ENCODE measurements at places on chromosomes 4 and X.

- DNase-seq = no peak
These were observed 893 bp upstream of the METAP1 start for GRCh38 chr4:98994474-98995182.

DNA sequence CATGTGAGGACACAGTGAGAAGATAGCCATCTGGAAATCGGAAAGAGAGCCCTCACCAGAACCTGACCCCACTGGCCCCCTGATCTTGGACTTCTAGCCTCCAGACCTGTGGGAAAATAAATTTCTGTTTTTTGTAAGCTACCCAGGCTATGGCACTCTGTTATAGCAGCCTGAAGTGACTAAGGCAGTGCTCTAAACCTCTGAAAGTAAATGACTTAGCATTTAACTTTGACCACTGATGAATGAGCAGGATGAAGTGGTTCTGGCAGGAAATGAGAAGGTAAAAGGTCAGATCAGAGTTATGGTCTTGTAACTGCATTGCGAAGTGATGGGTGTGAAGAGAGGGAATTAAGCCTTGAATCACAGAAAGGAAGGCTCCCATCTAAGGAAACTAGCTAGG lies 17.0 kb downstream of the GPAT3 start:
- DNase-seq = no peak

DNA sequence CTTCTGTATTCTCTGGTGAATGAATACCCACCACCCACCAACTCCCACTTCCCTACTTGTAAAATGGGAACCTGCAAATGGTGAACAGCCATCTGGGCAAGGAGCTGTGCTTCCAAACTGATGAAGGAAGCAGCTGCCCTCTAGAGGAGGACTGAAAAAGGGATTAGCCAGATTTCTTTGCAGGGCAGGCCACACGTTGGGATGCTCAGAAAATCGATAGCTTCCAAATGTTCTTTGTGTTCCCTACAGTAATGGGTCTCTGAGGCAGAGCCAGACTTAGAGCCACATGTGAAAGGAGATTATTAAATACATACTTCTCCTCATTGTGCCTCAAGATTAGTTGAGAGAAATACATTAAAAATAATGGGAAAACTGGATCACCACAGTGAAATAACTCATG lies 39.3 kb upstream of the LPAR4 start:
- no peak for DNase-seq

DNA sequence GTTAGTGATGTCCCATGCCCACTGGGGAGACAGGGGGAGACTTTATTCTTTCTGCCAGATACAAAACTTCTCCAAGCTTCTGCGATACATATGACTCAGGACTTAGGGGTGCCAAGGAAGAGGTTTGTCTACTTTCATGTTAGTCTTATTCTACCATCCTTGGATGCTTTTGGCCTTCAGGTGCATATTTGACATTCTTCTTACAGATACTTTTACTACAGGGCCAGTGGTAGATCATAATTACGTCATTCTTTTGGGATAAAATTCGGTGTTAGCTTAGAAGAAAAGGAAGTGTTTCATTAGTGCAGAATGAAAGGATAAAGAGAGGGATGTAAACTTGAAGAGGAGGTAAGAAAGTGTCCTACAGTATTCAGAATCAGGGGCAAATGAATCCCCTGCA lies 245.2 kb downstream of the THOC2 start:
- no peak for DNase-seq

- DNase-seq = no peak
These were observed 51.2 kb downstream of the LGI2 start for GRCh38 chr4:24979554-24979953.

GRCh38 chr4:69120870-69121269 lies 24.6 kb downstream of the UGT2B7 start:
- DNase-seq = no peak

- no peak for DNase-seq
These were observed 68.7 kb downstream of the VSIG4 start for GRCh38 chrX:65971151-65971550.

- no peak for DNase-seq
These were observed 3.7 kb downstream of the STATH start for GRCh38 chr4:69999420-69999819.

- no peak for DNase-seq
These were observed 70.8 kb upstream of the BOD1L1 start for GRCh38 chr4:13698296-13698695.

- DNase-seq = no peak
These were observed 2.1 kb upstream of the CYSLTR1 start for GRCh38 chrX:78329486-78329885.

DNA sequence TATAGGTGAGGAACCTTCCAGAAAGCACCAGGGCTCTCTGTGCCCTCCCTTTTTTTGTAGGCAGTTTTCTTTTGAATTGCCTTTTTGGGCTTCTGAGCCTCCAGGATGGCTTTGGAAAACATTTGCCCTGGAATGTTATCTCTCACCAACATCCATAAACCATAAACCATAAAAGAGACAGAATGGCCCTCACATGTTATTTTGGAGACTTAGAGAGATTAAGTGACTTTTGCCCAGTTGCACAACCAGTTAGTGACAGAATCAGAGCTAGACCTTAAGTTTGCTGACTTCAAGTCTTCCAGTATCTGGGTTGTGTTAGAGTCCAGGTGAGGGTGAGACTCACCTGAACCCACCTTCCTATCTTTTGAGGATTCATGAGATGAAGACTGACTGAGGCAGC lies 153.0 kb upstream of the STX18 start:
- no peak for DNase-seq

DNA sequence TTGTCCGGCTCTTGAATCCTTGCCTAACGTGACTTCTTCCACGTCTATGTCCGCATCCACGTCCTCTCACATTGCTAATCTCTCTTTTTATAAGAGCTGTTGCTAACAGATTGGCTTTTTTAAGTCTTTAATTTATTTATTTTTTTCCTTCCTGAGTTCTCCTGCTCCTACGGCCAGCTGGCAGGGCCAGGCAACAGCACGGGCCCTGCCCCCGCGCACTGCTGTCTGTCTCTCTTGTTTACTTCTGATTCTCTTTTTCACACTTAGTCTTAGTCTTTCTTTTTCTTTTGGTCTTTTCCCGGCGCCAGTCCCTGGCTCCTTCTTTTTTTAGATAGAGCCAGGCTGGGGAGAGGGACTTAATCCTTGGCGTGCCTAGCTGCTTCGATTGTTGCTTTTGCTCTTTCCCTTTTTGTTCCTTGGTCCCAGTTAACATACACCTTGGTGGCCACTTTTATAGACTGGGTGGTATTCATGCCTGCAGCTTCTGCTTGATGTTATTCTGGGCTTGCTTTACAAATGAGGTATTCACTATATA lies 53.2 kb upstream of the RBMX start:
- DNase-seq = no peak

GRCh38 chr4:181020456-181020855 lies 1222.7 kb upstream of the TENM3 start:
- DNase-seq = no peak

GRCh38 chr4:1297456-1298325 lies 8.0 kb downstream of the MAEA start:
- DNase-seq = no peak

DNA sequence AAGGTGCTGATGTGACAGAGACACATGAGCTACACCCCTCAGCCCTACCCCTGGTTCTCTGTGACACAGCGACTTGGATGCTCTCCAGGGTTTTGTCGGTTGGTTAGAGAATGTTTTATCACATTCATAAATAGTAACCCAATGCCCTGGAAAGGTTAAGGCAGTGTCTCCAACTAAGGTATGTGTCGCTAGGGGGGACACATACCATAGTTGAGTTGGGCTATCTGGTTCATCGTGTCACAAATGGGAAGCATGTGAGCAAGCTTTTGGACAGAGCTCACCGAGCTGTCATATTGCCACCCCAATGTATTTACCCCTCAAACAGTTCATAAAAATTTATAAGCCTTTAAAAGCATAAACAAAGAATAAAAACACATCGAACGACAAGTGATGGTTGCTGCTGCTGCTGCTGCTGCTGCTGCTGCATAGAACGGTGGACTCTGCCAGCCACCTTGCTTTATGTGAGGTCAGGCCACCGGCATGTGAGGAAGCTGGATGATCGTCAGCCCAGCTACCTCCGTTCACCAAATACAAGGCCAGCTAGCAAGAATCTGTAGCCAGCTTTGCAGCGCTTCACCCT lies 55.9 kb downstream of the STOX2 start:
- no peak for DNase-seq

DNA sequence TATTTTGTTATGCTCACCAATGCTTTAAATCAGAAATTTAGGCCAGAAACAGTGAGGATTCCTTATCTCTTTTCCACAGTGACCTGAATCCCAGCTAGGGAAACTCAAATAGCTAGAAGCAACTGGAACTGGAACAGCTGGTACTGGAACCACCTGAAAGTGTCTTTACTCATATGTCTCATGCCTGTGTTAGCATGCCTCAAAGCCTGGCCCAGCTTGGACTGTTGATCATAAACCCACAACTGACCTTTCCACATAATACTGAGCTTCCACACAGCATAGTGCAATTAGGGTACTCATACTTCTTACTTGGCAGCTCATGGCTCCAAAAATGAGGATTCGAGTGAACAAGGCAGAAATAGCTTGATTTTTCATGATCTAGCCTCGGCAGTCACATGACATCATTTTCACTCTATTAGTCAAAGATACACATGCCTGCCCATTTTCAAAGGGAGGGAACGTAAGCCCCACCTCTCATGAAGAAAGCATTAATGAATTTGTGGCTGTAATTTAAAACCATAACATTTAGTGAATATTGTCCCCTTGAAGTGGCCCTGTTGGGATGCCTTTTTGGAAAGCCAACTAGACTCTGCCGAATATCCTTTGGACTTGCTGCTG lies 80.8 kb upstream of the ACSL1 start:
- DNase-seq = no peak

DNA sequence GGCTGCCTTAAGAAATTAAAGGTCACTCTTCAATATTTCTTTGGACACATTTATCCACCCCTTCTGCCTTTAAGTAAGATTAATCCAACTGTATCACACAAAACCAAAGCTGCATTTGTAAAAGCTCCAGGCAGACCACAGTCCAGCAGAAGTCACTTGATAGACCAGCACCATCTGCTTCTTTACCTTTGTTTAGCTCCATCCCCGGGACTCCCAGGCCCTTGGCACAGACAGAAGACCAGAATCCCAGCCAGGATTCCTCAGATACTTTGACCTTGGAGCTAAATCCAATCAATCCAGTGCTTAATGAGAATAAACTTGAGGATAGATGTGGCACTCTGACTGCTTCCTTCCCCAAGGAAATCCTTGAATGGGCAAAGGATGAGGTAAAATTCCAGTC lies 333.1 kb upstream of the RASGEF1B start:
- DNase-seq = no peak

DNA sequence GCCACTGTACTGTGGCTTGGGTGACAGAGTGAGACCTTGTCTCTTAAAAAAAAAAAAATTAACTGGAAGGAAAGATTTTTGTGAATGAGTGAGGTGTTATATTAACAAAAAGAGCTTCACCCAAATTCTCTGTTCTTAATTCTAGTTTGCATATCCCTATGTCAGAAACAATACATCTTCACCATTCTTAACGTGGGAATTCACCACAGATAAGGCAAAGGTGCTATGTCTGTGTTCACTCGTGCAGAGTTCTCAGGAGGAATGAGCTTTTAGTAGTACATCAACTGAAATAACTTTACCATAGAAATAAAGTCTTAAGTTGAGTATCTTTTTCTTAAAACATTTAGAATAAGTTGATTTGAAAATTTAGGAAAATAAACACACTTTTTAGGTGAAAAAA lies 135.1 kb downstream of the RAPGEF2 start:
- DNase-seq = no peak

GRCh38 chr4:1323635-1324442 lies 23.2 kb upstream of the UVSSA start:
- DNase-seq = no peak

DNA sequence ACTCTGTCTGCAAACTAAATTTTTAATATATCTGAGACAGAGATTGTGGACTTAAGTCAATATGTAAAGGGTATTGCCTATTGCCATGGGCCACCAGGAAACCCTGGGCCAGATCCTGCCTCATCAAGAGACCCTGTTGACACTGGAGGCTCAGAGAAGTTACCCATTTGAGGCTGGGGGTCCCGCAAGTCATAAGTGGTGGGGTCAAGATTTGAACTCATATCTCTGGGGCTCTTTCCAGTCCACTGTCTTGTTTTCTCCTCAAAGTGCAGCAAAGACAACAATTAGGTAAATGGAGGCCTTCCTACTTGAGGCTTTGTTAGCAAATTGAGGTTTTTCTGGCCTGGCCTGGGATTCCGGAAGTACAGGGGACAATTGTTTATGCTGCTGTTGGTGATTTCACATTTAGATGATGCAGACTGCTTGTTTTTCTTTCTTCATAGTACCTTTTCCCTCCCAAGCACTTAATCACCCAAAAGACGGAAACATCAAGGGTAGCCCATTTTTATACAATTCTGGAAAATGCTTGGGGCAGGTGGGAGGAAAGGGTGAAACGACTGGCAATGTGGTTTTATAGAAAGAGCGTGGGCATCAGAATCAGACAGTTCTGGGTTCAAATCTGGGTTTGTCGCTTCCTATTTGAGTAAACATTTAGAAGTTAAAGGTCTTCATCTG lies 160.0 kb downstream of the SMIM20 start:
- no peak for DNase-seq

GRCh38 chr4:42672359-42673081 lies 15.6 kb upstream of the ATP8A1 start:
- DNase-seq = no peak

GRCh38 chrX:71859637-71860036 lies 51.0 kb upstream of the NHSL2 start:
- peak; percentile 10 for DNase-seq

GRCh38 chr4:10521424-10521823 lies 64.2 kb upstream of the ZNF518B start:
- no peak for DNase-seq

- DNase-seq = no peak
These were observed 17.9 kb downstream of the METAP1 start for GRCh38 chr4:99013402-99013843.

DNA sequence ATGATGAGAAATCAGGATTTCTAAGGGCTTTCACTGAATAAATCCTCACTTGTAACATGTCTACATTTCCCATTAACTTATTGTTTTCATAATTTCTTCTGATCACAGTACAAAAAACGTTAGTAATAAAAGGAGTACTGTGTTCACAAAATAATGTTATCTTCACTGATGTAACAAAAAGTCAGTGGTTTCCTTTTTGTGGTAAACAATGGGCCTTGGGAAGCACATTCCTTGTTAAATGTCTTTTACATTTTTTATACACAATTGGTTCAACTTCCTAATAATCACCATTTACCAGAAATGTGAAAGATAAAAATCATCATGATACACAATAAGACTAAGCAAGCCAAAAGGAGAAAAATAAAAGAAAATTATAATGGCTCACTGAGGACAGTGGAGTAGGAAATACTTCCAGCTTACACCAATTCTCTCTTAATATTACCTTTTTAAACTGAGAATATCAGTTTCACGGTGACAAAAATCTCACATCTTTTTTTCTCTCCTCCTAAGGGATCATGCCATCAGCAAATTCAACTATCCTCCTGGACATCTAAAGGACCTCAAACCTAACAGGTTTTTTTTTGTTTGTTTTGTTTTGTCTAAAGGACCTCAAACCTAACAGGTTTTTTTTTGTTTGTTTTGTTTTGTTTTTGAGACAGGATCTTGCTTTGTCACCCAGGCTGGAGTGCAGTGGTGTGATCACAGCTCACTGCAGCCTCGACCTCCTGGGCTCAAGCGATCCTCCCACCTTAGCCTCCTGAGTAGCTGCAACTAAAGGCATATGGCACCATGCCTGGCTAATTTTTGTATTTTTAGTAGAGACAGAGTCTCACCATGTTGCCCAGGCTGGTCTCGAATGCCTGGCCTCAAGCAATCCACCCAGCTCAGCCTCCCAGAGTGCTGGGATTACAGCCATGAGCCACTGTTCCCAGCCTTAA lies 57.3 kb downstream of the FRYL start:
- DNase-seq = no peak

GRCh38 chr4:86968547-86968946 lies 33.7 kb downstream of the AFF1 start:
- DNase-seq = no peak

Data from stimulated activated CD4-positive, alpha-beta T cell treated with anti-CD3 and anti-CD28 coated beads, Interleukin-12 subunit alpha, Interleukin-12 subunit beta, amount 100 ng/mL, for 4 hours (primary cell).